Thyroid gland (tissue), 4 donors: ENCODE measurements at places on chromosomes 6 and 20. TPM values are rescaled to one million over a fixed set of nuclear protein-coding genes. Genes with fewer than 3 reads are reported as not detected.

- H3K4me1 ChIP-seq = no peaks in the 10 kb centered on the region
- H3K27me3 ChIP-seq = no peaks in the 10 kb centered on the region
- H3K36me3 ChIP-seq = no peaks in the 10 kb centered on the region
- H3K4me3 ChIP-seq = no peak overlapping the region
- no peak overlapping the region for H3K27ac ChIP-seq
Measured at GRCh38 chr6:75488033-75488432, 5.6 kb downstream of the FILIP1 start.

- H3K4me1 ChIP-seq = no peaks in the 10 kb centered on the region
- no peaks in the 10 kb centered on the region for H3K27me3 ChIP-seq
- no peaks in the 10 kb centered on the region for H3K36me3 ChIP-seq
- H3K27ac ChIP-seq = no peak overlapping the region
Measured at GRCh38 chr6:54448617-54449016, 140.4 kb downstream of the TINAG start.

DNA sequence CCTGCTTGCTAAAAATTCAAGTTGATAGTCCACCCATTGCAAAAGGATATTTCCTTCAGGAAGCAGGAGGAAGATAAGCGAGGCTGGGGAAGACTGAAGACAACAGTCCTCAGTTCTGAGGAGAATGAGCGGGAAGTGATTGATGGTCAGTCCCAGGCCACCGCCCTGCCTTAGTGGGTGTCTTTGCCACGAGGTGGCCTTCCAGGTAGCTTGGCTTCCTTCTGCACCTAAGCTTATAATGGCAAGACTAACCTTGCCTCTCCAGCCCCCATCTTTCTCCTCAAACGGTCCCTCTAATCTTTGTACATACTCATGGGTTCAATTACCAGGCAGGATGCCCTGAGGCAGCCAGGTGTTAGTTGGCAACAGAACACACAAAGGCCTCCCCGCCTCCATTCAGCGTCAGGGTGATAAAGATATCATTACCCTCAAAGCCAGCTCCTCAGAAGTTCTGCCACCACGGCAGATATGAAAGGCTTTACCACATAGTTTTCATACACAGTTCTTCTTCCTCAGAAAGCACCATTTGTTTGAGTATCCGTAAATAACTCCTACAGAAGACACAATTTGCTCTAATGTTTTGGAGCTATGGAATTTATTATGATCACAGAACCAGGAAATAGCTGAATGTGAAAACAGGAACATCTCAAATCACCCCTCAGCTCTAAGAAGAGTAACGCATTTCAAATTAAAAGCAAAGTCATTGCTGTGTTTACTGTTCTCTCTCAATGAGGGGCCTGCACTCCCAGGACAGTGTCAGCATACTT, 249.4 kb downstream of the ATXN1 start:
- no peak overlapping the region for H3K4me3 ChIP-seq
- DNase-seq = no peak
- peaks cover 39% of the 10 kb centered on the region for H3K4me1 ChIP-seq
- peak overlapping the region; percentile 2 for H3K27ac ChIP-seq

ELOVL2 gene
- 0.68 TPM for total RNA-seq

DNA sequence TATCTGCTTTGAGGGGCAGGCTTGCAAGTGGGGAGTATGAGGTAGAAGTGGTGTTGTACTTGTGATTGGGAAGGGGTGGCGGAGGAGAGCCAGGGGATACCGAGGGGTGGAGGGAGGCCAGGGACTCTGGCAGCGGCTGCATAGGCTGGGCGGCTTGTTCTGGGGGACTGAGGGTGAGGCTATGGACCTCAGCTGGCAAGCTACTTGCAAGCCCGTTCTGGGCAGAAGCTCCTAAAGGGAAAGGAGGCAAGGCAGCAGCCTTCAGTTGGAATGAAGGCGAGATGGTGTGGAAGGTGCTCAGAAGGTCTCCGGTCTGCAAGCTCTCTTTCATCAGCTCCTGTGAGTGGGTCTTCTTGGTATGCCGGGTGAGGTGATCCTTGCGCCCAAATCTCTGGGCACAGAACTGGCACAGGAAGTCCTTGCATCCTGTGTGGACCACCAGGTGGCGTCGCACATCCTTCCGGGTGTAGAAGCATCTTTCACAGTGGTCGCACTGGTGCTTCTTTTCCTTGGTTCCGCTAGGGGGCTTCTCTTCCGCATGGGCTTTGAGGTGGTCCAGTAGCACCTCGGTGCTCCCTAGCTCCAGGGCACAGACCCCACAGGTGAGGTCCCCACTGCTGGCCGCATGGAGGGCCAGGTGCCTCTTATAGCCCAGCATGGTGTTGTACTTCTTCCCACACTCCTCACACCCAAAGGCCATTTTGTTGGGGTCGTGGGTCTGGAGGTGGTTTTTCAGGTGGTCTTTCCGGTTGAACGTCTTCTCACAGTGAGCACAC, 66.0 kb downstream of the PLAGL1 start:
- H3K27ac ChIP-seq = no peak overlapping the region
- peak; percentile 55 for DNase-seq
- no peaks in the 10 kb centered on the region for H3K36me3 ChIP-seq
- no peaks in the 10 kb centered on the region for H3K27me3 ChIP-seq
- H3K4me3 ChIP-seq = no peak overlapping the region

DNA sequence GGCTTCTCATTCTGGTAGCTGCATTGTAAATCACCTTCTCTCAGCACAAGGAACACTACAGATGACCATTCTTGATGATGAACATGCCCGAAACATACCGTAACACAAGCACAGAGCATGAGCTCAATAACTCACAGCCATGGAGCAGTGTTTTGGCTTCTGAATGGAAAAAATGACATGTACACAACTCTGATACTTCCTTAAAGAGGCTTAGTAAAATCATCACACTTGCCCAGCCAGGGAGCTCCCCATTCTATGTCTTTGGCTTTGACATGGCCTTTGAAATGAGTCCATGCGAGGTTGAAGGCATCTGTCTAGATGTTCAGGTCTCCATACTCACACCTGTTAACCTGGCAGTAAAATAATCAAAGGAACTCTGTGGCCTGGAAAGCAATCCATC, 87.6 kb downstream of the MYB start:
- H3K4me1 ChIP-seq = no peaks in the 10 kb centered on the region
- no peak overlapping the region for H3K27ac ChIP-seq
- no peak for DNase-seq
- no peaks in the 10 kb centered on the region for H3K36me3 ChIP-seq
- no peak overlapping the region for H3K4me3 ChIP-seq
- no peaks in the 10 kb centered on the region for H3K27me3 ChIP-seq
